ENCODE measurements at places on chromosomes 7 and 10. TPM values are rescaled to one million over a fixed set of nuclear protein-coding genes. Genes with fewer than 3 reads are reported as not detected.
A peak's percentile ranks its signal among the peaks of the same experiment; 100 is the strongest.

DNA sequence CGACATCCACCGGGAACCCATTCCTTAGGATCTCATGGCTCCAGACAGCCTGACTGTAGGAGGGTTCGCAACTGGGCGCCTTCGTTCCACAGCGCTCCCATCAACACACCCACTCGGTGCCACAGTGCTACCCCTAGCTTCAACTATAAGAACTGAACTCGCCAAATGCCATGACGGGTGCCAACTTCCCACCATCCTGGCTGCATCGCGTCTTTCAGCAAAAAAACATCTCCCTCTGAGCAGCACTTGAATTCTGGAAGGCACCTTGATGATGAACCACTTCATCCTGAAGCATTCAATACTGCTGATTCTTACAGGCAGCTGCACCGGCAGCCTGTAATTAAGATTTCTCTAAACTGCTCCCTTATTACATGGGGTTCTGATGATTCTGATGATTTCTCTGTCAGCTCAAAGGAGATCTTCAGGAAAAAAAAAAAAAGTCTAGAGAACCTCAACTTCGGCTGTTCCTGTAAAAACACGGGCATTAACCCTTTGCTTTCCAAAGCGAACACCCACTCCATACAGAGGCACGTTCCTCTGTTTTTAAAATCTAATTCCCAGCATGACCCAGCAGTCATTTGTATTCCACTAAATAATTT, 1.3 kb downstream of the CYTH3 start:
- DNase-seq, result no peak

- no peak for DNase-seq
Observed at GRCh38 chr7:100679927-100680575, 6.5 kb downstream of the GNB2 start.

DNA sequence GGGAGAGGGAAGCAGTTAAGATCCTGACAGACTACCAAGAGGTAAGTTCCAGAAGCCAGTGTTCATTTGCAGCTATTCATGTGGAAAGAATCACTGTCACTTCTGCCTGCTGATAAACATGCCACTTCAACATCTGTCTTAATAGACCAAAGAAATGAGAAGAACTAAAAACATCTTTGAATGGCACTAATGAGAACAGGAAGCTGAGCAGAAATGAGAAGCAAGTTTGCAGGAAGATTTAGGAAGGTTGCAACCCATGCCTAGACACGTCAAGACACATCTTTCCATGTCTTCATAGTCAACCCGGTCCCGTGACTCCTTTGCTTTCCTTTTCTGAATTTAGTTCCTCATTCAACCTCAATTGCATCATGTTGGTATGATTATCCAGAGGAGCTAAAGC, 180.0 kb downstream of the PDE1C start:
- DNase-seq, result peak; percentile 39

DNA sequence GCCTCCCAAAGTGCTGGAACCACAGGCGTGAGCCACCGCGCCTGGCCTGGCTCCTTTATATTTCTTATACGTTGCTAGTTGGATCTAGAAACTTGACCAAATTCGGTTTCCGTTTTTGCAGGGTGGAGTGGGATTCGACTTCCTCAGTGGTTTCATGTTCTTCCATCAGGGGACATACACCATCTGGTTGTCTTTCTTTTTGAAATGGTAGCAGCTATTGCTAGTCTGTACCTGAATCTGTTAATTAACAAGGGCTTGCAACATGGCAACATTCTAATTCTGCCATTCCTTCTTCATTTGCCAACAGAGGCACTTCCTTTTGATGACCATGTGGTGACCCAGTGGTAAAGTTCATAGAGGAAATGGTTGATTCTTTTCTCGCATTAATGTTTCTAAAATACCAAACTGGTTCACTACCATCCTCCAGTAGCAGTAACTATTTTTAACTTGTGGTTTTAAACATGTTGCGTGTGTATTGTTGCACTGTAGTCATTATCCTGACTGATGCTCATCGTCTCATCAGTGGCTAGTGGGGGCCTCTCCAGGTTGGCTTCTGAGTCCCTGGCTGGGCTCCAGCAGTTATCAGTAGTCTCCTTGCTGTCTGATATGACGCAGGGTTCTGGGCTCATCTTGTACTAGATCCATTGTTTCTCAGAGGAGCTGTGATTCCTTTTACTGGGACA, 159.2 kb downstream of the RGS10 start:
- no peak for DNase-seq

The PRSS2 gene
- total RNA-seq, result 28.8 TPM

The SKIDA1 gene
- total RNA-seq, result 0.13 TPM

Measured in GM12878 (cell line).